ENCODE measurements at places on chromosomes 5 and 9.

DNA sequence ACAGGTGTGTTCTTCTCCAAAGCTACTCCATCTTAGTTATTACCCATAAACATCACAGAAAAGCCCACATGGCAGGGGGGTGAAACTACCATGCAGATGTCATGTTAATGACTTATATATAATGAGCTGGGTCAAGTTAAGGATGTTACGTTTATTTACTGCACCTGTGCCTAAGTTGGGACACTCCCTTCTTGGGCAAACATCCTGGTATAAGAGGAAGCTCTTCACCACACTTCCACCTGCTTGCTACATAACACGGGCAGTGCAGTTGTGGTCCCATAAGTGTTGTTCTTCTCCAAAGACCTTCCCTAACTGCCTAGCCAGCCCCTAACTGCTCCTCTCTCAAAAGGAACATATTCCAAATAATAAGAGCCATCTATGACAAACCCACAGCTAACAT lies 9.3 kb upstream of the ZCCHC9 start:
- no peak for DNase-seq

DNA sequence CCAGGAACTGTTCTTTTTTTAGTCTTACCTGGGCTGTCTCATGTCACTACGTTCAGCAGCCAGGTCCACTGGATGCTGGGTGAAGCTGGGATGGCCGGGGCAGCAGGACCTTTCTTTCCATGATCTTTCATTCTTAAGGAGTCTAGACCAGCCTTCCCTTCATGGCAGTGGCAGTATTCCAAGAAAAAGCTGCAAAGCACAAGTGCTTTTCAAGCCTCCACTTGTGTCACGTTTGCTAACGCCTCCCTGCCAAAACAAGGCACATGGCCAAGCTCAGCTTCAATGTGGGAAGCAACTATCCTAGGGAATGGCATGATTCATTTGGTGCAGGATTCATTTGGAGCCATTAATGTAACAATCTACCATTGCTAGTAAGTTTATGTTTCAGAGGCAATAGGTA lies 94.8 kb downstream of the RCL1 start:
- DNase-seq: no peak

- no peak for DNase-seq
Measured at GRCh38 chr5:65718576-65719310, 3.2 kb downstream of the SGTB start.

DNA sequence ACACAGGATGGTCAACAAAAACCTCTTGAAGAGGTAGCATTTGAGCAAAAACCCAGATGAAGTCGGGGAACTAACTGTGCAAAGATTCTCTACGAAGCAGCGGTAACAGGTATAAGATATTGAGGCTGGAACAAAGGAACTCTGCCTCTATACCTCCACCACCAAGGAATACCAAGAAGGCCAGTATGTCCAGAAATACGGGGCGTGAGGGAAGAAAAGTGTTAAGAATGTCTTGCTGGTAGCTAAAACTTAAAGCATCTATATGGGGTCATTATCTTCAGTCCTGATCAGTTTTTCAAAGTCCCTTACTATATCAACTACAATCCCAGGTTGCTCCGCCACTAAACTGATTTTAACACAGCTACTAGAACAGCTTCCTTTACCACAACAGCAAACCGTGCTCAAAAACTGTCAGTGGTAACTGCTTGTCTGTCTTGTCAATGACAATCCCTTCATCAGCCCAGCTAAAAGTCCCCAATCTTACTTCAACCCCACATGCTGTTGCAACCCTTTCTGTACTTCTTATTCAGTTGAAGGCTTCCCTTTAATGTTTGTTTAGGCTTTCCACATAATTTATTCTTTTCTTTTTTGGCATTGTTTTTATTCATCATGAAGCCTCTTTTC lies 9.4 kb downstream of the PAM start:
- DNase-seq: no peak

DNA sequence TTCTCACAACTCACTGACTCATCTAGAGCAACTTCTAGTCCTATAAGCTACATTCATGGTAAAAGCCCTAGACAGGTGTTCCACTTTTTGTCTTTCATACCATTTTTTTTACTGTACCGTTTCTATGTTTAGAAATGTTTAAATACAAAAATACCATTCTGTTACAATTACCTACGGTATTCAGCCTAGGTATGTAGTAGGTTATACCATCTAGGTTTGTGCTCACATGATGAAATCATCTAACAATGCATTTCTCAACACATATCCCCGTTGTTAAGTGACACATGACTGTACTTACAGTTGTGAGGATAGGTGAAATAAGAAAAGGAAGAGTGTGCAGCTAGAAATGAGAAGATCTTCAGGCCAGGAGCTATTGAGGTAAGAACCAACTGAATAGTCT lies 6.2 kb downstream of the CENPK start:
- no peak for DNase-seq

- no peak for DNase-seq
Measured at GRCh38 chr9:16032799-16033198, 480.0 kb downstream of the CCDC171 start.

DNA sequence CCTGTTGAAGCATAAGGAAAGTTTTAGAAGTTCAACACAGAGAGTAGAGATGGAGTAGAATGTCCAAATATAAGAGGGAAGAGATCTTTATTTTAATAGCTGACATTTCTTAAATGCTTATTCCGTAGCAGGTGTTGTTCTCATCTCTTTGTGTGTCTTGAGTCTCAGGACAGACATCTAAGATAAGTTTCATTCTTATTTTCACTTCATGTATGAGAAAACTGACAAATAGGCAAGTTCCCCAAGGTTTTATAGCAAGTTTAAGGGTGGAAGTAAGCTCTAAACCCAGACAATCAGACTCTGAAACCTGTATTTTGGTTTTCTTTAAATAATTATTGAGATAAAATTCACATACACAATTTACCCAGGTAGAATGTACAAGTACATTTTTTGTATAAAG lies 228.4 kb upstream of the PPP1R2B start:
- no peak for DNase-seq

DNA sequence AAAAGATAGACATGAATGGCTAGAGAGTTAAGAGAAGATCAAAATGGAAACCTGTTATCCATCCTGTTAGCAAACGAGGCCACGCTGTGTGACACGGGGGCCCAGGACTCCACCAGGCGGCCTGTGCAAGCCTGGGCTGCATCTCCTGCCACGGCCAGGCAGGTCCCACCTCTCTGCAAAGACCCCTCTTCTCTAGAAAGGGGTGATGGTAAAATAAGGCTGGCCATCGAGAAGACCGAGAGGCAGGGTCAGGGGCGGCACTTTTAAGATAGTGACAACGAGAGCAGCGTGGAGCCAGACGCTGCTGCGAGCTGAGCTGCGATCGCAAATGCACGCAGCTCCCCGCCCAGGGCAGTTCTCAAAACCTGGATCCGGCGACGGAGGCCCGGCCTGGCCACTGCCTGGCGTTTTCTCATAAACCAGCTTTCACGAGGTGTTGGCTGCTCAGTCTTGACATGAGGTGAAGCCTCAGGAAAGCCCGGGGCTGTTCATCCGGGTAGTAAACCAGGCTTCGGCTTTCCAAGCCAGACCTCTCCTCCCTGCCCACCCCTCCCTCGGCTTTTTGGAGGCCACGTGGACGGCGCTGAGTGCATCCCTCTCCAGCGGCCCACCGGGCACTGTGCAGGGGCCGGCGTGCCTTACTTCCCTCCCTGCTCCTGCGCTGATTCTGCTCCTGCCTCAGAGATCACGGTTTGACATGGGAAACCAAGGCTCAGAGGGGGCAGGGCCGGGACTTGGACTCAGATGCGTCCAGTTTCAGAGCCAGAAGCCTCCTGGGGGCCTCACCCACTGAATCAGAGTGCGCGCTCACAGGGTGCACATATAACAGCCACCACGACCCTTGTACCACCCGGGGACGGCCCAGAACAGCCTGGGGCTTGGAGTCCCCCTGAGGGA lies 151.6 kb upstream of the PHYKPL start:
- no peak for DNase-seq

- DNase-seq: peak; percentile 4
Measured at GRCh38 chr9:133269537-133270362, 5.3 kb downstream of the ABO start.

DNA sequence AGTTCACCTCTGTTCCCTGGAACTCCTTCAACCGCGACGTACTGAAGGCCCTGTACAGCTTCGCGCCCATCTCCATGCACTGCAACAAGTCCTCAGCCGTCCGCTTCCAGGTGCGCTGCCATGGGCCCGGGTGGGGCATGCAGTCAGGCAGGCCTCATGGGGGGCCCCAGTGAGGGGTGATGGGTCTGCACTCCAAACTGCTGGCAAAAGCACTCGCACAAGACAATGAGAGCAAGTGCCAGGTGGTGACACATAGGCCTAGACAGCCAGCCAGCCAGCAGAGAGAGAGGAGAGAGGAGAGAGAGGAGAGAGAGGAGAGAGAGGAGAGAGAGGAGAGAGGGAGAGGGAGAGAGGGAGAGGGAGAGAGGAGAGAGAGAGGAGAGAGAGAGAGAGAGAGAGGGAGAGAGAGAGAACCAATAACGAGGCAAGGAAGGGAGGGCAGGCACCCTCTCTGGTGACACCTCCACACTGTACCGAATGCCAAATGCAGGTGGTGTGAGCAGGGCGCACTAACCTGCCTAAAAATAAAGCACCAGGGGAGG lies 21.0 kb downstream of the DBH start:
- DNase-seq: no peak

- no peak for DNase-seq
Measured at GRCh38 chr5:155619688-155620087, 606.1 kb downstream of the KIF4B start.

DNA sequence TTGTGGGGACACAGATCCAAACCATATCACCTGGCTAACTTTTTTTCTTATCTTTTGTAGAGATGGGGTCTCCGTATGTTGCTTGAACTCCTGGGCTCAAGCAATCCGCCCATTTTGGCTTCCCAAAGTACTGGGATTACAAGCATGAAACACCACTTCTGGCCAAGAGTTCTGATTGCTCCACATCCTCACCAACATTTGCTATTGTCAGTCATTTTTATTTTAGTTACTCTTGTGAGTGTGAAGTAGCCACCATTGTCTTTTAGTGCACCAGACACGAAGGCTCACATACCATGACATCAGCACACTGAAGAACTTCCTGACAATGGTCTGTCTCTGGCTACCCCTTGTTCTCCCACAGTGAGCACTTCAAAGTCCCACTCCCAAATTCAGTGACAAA lies 17.3 kb downstream of the PLAC8L1 start:
- DNase-seq: no peak

GRCh38 chr9:120846251-120846889 lies 3.6 kb upstream of the PSMD5 start:
- DNase-seq: no peak

- DNase-seq: no peak
Measured at GRCh38 chr5:143244990-143245389, 158.5 kb downstream of the NR3C1 start.

DNA sequence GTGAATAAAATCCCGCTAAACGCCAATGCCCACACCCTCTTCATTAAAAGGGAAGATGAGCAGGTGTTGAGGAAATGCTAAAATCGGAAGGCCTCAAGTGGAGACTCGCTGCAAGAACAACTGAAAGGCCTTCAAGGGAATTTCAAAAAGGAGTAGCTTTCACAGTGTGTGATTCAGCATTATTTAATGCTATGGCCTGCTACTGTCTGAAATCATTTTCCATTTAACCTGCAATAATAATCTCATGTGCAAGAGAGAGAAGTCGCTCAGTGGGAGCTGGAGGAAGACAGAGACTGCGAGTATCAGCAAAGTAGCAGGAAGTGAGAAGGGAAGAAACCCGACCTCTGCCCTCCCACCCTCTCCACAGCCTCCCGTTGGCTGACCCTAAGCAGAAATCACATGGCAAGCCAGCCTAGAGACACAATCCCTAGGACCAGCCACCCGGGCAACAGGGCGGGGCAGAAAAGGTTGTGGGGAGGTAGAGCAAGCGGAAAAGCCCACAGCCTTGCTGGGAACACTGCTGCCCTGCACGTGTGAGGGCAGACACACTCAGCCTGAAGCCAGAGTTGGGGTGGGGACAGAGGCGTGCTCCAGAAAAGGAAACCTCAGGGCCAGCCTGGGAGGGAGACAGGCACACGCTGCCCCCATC lies 39.9 kb upstream of the CTSL start:
- peak; percentile 52 for DNase-seq

GRCh38 chr9:73022353-73022752 lies 69.5 kb upstream of the ALDH1A1 start:
- DNase-seq: no peak

DNA sequence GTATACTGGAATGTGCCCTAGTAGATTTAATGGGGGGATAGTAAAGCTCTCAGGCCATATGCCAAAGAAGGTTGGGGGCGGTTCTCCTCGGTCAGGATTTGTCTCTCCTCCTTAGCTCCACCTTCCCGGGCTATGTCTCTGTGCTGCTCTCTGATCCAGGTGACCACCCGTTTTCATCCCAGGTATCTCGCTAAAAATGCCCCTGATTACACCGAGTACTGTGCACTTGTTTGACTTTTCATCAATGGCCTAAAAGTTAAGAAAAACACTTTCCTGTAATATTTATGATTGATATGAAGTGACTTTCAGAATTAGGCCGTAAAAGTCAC lies 724 bp downstream of the NDUFS6 start:
- DNase-seq: no peak

DNA sequence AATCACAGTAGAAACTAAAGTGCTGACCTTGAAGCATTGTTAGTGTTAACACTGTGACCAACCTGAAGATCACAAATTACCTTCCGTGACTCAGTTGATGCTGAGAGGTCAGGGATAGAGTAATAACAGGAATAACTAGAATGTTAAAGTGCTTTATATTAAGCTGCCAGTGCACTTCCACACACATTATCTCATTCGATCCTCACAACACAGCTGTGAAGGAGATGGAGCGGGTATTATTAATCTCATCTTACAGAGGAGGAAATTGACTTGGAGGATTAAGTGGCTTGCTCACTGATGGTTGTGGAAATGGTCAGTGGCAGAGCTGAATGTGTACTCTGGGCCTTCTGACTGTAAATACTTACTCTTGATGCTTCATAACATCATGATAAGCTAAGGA lies 252.5 kb upstream of the DMRT1 start:
- no peak for DNase-seq

- no peak for DNase-seq
Measured at GRCh38 chr5:58499231-58499630, 8.0 kb downstream of the GAPT start.

DNA sequence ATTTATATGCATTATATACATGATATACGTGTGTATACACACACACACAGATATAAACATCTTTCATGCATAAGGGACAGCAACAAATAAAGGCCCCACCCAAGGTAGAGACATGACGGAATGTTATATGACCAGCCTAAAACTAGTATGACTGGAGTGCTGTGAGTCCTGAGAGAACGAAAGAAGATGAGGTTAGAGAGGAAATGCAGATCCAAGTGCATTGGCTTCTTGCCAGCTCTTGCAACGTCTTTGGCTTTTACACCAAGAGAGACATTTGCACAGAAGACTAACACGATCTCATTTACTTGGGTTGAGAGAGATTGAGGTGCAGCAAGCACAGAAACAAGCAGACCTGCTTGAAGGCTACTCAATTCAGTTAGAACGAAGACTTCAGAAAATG lies 23.0 kb downstream of the CDH10 start:
- DNase-seq: no peak

Data from activated CD8-positive, alpha-beta memory T cell treated with anti-CD3 and anti-CD28 coated beads for 24 hours (primary cell).